Stomach (tissue), 19 donors: ENCODE measurements at places on chromosomes 12 and 14.
A peak's percentile ranks its signal among the peaks of the same experiment; 100 is the strongest.

DNA sequence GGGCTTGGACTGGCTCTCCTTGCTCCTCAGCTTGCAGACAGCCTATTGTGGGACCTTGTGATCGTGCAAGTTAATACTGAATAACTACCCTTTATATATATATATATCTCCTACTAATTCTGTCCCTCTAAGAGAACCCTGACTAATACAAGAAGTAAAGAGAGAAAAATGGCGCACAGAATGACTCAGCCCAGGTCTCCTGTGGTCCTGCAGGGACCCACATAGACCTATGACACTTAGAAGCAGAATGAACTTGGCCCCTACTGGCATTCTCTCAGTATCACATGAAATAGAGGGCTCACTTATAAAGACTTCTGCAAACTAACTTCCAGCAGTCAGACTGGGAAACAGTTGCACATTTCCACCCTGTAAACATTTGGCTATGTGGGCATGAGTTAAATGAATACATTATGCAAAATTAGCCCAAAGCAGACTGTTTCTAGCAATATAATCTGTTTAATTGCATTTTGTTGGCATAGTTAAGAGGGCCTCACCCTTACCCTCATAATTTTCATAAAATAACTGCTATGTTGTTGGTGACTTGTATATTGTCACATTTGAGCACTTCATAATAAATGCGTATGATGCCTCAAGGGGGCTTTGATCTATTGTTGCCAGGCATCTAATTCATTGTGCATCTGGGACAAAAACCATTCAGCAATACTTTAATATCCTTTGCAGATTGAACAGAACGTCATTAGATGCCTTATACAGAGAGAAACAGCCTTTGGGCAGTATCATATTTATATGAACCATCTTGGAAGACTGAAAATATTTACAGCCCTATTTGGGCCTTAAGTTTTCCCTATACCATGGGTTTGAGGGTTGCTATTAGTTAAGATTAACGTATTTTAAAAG is 349.7 kb upstream of the DIO2 start:
- DNase-seq, result no peak

GRCh38 chr12:132356691-132357622 is 27.6 kb upstream of the GALNT9 start:
- no peak for DNase-seq

- DNase-seq, result no peak
These were observed 9.4 kb downstream of the HIGD1C start for GRCh38 chr12:50961708-50962107.

DNA sequence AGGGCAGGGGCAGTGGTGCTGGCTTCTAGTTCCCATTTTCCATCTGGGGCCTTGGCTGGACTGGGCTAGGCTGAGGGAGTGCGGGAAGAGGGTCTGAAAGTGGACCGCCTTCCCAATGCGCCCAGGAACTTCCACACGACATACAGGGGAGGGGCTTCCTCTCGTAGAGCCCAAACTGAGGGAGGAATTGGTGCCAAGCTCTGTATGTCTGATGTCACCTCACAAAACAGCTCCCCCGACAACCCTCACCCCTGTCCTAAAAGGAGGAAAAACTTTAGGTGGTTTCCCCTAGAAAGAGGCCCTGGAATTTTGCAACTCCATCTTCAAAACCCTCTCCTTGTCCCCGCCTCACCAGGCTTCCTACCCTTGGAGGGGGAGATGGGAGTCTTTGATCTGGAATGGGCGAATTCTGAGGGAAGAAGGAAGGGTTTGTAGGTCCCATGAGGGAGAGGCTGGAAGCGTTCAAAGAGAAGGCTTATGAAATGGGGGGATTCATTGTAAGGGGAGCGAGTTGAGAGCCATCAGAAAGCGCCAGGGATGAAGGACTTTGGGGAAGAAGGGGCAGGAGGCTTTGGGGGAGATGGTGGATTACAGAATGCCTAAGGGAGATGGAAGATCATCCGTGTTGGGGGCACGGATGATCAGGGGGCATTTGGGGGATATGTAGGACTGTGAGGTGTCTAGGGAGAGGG is 844 bp downstream of the GLTP start:
- DNase-seq, result peak; percentile 61

- no peak for DNase-seq
These were observed 92.3 kb downstream of the TRAFD1 start for GRCh38 chr12:112217647-112218046.

GRCh38 chr12:75208856-75209811 is 505 bp downstream of the KCNC2 start:
- DNase-seq, result peak; percentile 72

- no peak for DNase-seq
These were observed 19.7 kb downstream of the DUSP16 start for GRCh38 chr12:12542964-12543363.

DNA sequence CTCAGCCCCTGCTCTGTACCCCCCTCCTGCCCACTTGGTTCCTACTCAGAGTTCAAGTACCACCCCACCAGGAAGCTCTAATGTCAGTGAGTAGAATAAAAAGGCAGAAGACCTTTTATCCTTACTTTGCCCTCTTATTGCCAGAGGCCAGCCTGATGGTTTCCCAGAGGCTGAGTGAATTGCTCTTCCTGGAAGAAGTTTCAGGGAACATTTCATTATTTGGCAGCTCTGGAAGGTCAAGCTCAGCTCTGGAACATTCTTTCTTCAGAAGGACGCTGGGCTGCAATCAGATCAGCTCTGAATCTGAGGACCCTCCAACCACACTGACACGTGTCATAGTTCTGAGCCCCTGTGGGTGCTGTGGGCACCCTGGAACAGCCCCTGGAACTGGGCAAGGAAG is 188.9 kb downstream of the ETV6 start:
- no peak for DNase-seq

- DNase-seq, result no peak
These were observed 1241.2 kb upstream of the FLRT2 start for GRCh38 chr14:84288781-84289180.

GRCh38 chr12:1796515-1797010 is 23.8 kb upstream of the LRTM2 start:
- DNase-seq, result peak; percentile 45

GRCh38 chr12:131608740-131609690 is 101.9 kb upstream of the SFSWAP start:
- peak; percentile 86 for DNase-seq

DNA sequence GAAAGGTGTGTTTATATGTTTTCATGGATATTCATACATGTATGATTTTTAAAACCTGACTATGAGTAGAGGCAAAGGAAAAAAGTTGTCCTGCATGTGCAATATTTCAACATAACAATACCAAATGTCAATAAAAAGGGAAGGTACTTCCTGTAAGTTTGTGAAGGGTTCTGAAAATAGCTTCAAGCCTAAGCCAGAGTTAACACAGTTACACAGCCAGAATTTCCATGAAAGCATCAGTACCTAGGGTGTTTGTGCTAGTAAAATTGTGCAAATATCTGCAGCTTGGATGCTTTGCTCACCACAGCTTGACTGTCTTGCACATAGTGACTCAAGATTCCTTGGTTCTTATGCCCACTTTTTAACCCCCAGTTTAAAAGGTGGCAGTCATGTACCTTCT is 193.1 kb upstream of the FAR2 start:
- DNase-seq, result no peak

GRCh38 chr12:95216711-95217376 is 423 bp downstream of the FGD6 start:
- DNase-seq, result no peak
